IPS-NIHi11 (cell line): ENCODE measurements at places on chromosomes 11 and 22.

DNA sequence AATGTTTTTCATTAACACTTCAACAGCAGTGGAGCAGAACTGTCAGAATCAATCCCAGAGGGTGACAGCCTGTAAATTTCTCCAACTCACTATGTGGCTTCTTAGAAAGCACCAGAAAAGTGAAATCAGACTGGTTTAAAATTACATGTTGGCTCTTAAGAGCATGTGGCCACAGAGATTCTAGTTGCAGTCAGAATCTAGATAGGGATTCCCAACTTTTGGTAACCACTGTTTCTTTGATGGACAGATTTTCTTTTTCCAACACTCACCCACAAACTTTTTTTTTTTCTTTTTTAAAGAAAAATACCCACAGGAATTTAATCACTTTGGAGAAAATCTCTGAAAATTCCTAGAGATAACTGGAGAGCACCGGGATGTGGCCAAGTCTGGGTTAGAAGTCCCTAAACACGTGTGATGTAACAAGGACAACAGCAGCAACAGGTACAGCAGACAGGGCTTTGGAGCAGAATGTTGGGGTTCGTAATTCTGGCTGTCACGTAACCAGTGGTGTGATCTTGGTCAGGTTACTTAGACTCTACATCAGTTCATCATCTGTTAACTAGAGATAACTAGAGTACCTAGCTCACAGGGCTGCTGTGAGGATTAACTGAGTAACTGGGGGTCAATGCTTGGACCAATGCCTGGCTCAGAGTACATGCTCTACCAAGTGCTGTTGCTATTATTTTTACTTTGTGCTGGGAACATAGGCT lies 100.1 kb downstream of the NAT10 start:
- no peak for DNase-seq

DNA sequence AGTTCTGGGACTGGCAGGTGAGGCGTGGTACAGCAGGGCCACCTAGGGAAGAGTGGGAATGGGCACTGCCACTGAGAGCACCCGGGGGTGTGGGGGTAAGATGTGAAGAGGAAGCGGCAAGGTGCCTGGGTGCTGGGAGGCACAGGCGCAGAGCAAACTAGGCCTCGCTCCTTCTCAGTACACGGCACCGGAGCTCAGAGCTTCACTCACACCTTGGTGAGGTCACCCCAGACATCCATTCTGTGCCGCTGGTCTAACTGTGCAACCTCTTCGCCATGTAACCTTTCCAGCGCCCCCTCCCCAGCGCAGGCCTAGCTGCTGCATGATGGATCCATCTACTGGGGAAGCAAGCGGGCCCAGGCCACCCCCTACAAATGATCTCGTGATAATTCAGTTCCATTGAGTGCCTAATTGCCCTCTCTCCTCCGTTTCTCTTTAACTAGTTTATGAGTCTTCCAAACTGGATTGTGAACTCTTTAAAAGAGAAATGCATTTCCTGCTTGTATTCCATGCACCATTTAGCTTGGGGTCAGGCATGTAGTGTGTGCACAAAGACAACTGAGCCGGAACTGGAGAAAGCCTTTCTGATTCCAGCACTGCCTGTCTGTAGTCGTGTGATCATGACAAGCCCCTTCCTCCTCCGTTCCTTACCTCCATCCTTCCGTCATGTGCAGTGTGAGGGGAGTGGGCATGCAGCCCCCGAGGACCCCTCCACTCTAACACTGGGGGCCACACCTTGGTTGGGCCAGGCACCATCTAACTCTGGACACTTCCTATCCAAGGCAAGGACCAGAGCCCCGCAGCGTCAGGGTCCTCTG lies 1475.2 kb downstream of the TBC1D22A start:
- no peak for DNase-seq

DNA sequence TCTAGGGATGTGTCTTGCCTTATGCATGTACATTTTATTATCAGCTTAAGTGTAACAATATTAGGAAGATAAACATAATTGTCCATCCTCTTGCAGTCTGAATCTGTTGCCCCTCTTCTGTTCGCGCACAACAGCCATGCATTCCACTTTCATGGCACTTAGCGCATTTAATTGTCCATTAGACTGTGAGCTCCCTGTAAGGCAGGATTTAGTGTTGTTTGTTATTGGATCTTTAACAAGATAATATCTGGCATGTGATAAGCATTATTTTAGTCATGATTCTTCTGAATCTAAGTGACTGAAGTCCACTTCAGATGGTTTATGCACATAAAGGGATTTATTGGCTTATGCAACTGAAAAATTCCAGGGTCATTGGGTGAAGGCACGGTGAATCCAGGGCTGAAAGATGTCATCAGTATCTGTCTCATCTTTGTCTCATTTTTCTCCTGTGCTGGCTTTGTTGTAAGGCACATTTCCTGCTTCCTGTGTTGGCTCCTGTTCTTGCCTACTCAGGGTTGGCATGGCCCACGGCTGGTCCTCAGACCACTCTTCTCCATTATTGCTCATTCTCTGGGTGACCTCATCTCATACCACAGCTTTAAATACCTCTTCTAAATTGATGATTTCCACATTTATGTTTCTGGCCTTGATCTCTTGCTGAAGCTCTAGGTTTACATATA lies 37.6 kb downstream of the ATXN10 start:
- no peak for DNase-seq

GRCh38 chr11:27837895-27838563 lies 137.8 kb upstream of the BDNF start:
- no peak for DNase-seq

DNA sequence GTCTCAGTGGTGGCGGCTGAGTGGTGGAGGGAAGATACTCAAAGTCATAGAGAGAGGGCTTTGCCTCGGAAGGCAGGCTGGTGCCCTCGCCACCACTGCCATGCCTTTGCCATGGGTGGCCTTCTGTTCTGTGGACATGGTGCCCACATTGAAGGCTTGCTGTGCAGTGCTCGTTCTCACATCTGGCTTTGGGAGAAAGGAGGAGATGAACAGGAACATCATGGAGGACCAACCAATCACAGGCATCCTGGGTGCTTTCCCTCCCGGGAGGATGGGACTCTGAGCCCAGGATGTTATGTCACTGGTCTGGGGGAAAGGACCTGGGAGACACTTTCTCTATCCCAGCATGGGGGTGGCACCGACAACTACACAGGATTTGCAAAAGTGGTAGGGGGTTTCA lies 82.3 kb upstream of the NARS2 start:
- DNase-seq, result no peak

DNA sequence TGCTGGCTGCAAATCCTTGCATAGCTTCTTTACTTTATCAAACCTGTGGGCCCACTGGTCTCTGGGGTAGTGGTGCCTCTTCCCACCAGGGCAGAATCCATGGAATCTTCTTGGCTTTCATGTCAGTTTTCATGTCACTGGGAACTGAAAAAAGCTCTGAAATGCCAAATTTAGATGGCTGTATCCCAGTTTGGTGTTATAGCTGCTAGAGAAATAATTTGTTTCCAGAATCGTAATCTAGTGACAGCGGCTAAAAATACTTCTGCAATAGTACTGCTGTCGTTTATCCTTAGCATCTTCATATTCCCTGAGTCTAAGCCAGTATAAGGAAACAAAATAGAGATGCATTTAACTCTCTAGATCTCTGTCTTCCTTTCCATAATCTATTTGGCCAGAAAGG lies 983.4 kb upstream of the FAT3 start:
- no peak for DNase-seq

- no peak for DNase-seq
These were observed 567.9 kb upstream of the ARHGAP42 start for GRCh38 chr11:100119176-100119575.

DNA sequence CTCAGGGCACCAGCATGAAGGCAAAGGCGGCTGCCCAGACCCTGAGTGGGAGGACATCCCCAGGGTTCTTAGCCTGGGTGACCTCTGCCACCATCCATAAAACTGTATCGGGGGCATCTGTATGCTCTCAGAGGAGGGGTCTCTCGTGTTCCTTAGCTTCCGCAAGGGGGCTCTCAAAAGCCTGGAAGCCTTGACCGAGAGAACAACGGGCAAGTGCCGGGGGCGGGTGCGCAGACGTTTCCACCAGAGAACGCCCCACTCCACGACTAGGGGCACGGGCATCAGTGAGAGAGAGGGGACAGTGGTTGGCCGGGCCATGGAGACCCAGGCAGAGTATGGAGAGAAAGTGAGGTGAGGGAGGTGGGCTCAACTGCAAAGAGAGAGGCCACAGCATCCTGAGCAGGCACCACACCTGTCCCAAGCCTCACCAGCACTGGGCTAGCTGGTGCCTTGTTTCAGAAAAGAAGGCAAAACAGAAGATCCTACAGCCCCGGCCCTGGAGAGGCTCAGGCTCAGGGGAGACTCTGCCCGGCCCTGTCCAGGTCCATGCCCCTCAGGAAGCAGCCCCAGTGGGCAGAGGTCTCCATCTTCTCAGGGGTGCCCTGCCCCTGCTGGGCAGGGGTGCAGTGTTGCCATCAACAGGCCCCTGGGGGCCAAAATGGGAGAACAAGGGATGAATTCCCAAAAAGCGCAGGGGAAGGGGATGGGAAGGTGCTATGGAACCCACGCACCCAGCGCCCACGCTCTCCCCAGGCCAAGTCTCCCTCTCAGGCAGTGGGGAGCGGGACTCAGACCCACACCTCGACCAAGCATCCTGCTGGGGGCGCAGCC lies 5.9 kb downstream of the TSPAN32 start:
- DNase-seq, result no peak

DNA sequence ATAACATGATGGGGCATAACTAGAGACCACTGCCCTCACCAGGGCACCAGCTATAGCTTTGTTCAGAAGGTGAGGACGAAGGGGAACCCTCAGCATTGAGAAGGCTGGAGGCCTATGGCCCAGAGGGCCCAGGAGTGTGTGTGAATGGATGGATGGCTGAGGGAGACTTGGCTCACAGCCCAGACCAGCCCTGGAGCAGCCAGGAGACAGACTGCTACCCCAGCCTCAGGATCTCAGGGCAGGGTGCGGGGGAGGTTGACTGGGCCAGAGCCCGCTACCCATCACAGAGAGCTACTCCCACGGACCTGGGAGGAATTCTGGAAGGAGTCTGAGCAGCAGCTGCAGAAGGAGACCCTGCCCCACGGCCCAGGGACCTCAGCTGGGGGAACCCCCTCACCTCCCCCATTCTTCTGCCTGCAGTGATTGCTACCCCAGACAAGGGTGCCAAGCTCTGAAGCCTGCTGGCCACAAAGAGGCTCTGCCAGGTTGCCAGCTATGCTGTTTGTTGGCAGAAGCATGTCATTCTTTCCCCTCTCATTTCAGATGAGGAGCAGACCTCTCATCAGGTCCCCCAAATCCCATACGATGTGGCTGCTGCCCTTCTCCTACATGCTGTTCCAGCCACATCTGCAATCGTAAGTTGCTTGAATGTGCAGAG lies 5.4 kb upstream of the CSDC2 start:
- DNase-seq, result no peak

GRCh38 chr11:65947133-65947532 lies 1.9 kb downstream of the TSGA10IP start:
- DNase-seq, result peak; percentile 42

DNA sequence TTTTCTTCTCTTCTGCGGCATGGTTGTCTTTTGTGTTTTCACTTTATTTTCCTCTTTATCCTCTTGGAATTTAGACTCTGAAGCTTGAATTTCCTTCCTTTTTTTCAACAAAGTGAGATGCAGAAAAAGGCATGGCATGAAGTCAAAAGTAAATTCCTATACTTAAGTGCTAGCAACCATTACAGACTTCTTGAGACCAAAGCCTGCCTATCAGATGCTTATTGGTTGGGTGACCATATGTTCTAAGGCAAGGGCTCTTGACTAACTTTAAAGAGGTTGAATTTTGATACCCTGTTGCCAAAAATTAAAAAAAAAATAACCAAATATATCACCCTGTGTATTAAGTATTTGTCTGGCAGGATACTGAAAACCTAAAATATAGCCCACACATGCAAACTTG lies 237.4 kb downstream of the TMEM135 start:
- DNase-seq, result no peak

DNA sequence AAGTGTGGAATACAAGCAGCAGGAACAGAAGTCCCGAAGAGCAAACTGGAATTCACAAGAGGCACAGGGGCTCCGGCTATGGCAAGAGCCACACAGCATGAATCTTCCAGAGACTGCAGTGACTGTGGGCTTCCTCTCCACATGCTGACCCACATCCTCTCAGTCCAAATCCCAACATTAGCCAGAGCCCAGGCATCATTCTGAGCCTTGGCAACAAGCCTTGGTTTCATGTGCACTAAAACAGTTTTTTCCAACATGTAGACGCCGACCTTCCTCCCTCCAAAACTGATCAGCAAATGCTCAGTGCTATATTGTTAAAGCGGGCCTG lies 91.7 kb upstream of the CSNK2A3 start:
- no peak for DNase-seq
